ENCODE measurements at places on chromosomes 3 and 15.

DNA sequence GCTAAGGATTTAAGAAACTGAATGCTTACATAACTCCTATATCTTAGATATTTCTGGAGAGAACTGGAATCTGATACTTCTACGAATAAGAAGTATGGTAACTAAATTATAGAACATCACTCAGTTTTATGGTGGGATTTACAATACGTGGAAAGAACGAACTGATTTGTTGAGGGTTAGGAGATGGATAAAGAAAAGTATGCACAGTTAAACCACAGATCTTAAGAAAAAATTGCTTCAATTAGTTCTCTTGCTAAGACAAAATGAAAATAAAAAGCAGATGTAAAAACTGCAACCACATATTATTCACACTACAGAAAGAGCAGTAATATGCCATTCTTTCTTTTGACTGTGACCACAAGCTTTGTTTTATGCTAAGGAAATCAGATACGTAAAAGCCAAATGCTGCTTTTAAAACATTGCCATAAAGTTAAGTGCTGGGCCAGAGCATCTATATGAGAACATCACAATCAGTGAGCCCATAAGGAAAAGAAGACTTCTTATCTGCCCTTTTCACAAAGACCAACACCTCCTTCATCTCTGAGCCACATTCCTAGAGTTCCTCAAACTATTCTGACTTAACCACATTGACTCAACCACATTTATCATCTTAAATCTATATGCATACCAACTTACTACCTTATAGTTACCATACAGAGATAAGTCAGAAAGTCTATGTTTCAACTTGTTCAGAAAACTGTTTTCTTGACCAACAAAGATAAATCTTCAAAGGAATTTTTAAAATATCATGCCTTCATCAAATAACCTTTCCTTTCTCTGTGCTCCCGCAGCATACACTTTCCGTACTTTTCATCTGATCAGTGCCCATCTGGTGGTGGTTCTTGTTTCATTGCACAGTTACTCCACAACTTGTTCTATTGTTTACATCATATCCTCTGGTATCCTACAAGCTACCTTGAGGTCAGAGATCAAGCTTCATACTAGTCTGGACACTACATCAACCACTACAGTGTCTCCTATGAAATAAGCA lies 61.7 kb downstream of the FSIP1 start:
- DNase-seq, result peak; percentile 16

DNA sequence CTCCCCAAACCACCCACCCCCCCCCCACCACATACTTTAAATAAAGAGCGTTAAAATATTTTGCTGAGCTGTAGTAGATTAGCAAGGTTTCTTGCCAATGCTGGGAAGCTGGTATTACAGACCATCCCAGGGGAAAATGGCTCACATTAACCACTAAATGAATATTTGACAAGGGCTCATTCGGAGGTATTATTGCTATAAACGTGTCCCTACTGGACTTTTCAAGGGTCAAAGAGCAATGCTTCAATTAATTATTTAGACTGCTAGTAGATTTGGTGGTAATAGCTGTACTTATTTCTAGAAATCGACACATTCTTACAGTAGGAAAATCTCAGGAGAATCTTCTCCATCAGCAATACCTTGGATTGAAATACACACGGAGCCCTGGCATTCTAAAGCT lies 5.2 kb downstream of the SOX2 start:
- no peak for DNase-seq

- DNase-seq, result no peak
Measured at GRCh38 chr3:16337856-16338540, 73.0 kb downstream of the OXNAD1 start.

GRCh38 chr15:70187331-70187730 lies 89.6 kb upstream of the TLE3 start:
- no peak for DNase-seq

- DNase-seq, result no peak
Measured at GRCh38 chr3:27526614-27527315, 42.6 kb upstream of the SLC4A7 start.

GRCh38 chr15:77024273-77025082 lies 29.6 kb downstream of the PSTPIP1 start:
- no peak for DNase-seq

DNA sequence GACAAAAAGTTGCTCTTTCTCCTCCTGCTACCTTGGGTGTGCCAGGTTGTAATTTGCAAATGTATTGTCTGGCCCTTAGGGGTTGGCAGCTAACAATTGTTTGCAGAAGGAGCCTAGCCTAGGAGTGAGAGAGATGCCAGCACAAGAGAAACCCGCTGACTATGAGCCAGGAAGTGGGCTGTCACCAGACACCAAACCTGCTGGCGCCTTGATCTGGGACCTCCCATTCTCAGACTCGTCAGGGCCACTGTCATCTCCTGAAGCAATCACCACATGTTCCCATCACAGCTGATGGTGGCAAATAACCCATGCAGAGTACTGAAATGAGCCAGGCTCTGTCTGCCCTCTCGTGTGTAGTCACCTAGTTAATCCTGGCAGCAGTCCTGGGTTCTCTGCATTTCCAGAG lies 406.4 kb upstream of the NPAP1 start:
- DNase-seq, result peak; percentile 14

GRCh38 chr3:114057011-114057347 lies 442 bp downstream of the QTRT2 start:
- DNase-seq, result no peak
